Stimulated activated CD8-positive, alpha-beta memory T cell treated with anti-CD3 and anti-CD28 coated beads, Interleukin-7, amount 100 ng/mL, for 4 hours (primary cell): ENCODE measurements at places on chromosomes 1 and 21.

- no peak for DNase-seq
Observed at GRCh38 chr1:94734963-94735901, 84.9 kb upstream of the SLC44A3 start.

DNA sequence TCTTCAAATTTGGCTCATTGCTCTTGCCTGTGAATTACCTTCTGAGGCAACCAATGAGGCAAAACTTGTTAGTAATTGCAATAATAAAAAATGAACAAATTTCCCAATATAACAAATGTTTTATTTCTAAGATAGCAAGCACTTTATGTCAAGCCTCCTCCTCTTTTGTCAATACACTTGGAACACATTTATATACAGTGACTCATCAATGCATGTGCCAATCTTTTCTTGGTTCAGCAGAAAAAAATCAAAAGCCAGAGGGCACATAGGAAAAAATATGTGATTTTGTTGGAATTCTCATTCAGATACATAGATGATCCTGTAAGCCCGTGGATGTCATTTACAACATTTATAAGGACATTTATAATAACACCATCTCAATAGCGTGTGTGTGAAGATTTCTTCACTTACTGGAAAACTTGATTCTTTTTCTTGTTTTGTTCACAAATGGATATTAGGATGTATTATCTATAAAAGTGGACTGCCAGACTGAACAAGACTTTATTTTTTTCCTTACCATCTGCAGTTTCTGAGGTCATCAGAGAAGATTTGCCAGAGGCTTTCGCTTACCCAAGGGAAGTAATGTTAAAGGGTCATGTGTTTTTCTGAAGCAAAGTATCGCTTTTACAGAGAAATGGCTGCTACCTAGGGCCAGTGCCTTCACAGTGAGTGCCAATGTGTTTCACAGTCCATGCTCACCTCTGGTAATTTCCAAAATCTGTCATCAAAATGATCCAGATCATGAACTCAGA, 645.7 kb upstream of the PTBP2 start:
- no peak for DNase-seq

DNA sequence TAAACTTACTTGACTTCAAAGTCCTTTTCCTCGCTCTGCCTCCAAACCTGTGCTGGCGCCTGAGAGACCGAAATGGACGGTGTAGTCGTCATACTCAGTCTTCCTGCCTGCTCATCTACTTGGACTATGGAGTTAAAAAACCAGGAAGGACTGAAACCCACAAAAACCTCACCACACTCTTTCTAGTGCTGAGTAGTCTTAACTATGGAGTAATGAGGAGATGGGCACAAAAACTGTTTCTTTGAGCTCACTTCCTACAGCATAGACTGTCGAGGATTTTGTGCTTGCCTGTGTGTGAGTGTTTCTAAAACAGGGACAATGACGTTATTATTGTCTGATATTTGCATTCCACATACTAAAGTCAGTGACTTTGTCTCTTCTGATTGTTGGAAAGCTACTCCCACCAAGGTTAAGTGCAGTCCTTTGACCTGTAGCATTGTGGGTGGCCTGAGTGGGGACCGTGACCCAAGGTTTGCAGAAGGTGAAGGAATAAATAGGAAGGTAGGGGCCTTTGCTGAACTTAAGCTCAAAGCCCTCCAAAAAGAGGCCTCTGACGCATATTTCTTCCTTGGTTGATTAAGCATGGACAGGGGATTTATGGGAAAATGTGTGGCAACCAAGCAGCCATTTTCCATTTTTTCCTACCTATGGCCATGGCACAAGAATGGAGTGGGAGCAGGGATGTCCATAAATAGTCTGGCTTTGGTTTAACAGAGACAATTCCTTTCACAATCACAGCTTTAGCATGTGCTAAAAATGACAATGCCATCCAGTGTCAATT, 109.6 kb downstream of the ZBTB18 start:
- DNase-seq: no peak

GRCh38 chr1:219412772-219413171, 200.1 kb downstream of the ZC3H11B start:
- no peak for DNase-seq

- DNase-seq: no peak
Observed at GRCh38 chr1:24735509-24736375, 9.5 kb upstream of the CLIC4 start.
